Stimulated activated CD4-positive, alpha-beta T cell treated with anti-CD3 and anti-CD28 coated beads, Interleukin-2, amount 100 ng/mL, for 24 hours (primary cell): ENCODE measurements at places on chromosomes 1 and 21.
A peak's percentile ranks its signal among the peaks of the same experiment; 100 is the strongest.

- DNase-seq, result no peak
Observed at GRCh38 chr1:178497903-178498478, 1.2 kb upstream of the CLEC20A start.

DNA sequence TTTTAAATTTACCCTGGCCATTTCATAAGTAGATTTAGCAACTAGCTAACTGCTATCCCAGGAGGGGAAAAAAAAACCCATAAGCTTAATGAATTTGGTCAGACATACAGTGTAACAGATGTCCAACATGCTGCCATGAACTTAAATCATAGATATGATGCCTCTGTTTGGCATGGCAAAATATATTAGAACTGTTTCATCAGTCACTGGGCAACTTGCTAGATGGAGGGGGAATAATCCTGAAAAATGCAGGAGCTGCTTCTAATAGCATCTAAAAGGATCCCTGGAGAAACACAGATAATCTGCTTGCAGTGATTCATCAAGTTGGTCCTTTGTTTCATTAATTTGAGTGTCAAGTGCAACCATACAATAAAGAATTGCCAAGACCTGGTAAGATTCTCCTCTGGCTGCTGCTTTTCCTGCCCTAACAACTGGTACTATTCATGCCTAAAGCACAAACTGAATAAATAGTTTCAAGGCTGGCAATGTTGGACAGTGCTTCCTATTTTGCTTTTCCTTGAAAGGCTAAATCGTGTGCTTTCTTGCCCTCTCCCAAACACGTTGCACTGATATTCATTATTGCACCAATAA, 1.5 kb upstream of the ST6GALNAC5 start:
- no peak for DNase-seq

DNA sequence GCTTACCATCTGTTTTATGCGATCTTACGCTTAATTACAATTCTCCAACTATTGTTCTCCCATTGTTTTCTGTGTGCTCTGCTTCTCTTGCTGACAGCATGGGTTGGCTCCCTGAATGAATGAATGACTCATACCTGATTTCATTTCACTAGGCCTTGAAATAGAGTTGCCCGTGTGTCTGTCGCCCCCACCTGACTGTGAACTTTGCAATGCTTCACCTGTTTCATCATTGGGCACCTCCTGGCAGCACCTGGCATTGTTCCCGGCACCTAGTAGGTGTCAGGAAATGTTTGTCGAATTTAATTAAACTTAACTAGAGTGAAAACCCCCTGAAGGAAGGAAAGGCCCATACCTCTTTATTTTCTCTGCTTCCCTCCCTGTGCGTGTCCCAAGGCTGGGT, 120.5 kb upstream of the KLHDC7A start:
- no peak for DNase-seq

- peak; percentile 5 for DNase-seq
Observed at GRCh38 chr1:47683401-47683800, 245.6 kb downstream of the FOXD2 start.

- DNase-seq, result no peak
Observed at GRCh38 chr21:29730281-29730680, 209.5 kb downstream of the GRIK1 start.

GRCh38 chr1:58331156-58331555, 215.4 kb downstream of the OMA1 start:
- no peak for DNase-seq

- no peak for DNase-seq
Observed at GRCh38 chr21:28016571-28016970, 976.1 kb downstream of the LTN1 start.

GRCh38 chr1:160777486-160778089, 18.4 kb upstream of the LY9 start:
- peak; percentile 42 for DNase-seq

DNA sequence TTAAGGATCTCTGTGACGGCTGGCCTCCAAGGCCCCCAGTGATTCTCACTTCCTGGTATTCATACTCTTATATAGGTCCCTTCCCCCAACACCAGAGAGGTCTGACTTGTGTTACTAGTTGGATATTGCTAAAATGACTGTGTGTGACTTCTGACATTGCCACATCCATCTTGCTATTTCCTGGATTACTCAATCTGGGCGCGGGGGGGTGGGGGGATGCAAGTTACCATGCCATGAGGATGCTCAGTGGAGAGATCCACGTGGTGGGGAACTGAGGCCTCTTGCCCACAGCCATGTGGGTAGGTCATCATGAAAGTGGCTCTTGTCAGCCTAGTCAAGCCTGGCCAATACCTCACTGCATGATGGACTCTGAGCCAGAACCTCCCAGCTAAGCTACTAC, 117.0 kb downstream of the UBE2U start:
- DNase-seq, result no peak

DNA sequence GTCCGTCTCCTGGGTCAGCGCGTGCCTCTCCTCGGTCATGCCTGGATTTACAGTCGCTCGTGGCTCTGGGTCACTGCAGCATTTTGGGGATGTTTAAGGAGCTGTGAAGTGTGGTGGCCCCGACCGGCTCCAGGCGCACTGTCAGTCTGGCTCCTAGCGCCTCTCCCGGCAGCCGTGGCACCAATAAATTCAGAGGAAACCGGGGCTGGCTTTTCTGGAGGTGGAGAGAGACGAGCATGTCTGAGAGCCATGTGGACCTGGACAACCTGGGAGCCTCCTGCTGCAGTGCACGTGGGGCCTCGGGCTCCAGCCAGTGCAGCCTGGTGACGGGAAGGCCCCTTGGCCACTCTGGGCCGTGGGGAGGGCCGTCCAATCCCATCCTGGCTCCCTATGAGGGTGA, 17.1 kb downstream of the PLCH2 start:
- no peak for DNase-seq

GRCh38 chr1:82152356-82153271, 351.9 kb downstream of the ADGRL2 start:
- DNase-seq, result no peak

DNA sequence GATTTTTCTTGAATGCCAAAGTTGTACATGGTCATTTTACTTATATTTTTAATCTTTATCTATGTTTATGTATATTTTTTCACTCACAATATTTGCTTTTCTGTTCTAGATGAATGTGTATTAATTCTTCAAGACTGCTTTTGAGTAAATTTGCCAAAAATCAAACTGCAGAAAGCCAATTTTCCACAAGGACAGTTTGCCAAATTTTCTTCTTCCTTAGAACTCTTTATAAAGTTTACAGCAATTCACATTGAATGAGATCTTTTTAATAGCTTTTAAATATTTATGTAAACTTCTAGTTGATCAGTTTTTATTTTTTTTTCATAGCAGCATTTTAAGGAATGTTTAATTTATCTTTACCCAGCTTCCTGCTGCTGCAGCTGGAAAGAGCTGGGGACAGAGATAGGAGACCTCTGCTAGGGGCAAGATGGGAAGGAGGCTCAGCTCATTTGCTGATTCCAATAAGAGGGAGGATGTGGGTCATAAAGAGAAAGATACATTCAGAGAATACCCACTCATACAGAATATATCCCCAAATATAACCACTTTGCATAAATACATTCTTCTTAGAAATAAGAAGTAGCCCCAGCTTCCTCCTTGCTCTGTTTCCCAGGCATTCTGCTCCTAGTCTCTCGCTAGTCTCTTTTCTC, 93.0 kb downstream of the ODF2L start:
- no peak for DNase-seq

DNA sequence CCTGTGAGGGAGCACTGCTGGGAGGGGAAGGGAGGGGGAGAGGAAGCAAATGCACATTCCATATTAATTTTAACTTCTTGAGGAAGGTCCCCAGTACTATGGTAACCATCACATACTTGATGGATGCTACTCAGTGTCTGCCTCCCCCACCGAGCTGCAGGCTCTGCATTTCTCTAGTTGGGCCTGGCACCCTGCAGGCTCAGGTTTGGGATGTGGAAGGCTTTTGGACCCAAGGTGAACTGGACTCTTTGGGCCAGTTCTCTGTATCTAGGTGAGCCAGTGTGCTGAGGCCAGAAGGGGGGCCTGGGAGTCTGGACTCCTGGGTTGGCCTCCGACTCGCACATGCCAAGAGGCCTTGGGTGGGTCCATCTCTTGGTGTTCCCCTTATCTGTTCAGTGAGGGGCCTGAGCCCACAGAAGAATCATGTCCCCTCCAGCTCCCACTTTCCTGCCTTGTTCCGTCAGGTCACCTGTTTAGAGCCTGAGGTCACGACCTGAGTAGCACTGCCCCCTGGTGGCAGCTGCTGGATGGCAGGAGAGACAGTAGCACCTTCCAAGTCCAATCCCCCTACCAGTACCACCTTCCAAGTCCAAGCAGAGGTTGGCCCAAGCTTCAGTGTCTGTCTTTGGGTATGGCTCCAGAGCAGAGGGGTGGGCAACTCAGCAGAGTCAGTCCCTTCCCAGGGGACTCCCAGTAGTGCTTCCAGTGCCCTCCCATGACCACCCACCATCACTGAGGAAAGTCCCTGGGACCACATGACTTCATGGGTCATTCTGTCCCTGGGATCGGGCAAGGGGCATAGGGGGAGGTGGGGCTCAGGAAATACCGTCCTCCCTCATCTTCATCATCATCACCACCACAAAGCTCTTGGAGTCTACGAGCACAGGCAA, 241.8 kb downstream of the TRABD2B start:
- DNase-seq, result peak; percentile 78

DNA sequence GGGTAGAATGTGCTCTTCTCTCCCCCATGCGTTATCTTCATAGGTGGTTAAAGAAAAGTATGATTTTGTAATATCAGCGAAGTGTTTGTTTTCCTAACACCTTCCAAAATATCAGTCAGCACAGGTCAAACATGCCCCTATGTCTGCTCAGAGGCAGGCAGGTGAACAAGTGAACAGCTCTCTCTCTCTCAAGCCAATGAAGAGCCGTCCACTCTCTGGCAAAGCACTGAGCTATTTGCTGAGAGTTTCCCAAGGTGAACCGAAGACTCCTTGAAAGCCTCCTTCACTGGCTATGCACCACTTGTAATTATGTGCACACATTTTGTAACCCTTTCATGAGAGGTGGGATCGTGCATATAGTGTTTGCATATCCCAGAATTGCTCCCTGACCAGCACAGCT, 47.7 kb downstream of the ST6GALNAC3 start:
- no peak for DNase-seq

DNA sequence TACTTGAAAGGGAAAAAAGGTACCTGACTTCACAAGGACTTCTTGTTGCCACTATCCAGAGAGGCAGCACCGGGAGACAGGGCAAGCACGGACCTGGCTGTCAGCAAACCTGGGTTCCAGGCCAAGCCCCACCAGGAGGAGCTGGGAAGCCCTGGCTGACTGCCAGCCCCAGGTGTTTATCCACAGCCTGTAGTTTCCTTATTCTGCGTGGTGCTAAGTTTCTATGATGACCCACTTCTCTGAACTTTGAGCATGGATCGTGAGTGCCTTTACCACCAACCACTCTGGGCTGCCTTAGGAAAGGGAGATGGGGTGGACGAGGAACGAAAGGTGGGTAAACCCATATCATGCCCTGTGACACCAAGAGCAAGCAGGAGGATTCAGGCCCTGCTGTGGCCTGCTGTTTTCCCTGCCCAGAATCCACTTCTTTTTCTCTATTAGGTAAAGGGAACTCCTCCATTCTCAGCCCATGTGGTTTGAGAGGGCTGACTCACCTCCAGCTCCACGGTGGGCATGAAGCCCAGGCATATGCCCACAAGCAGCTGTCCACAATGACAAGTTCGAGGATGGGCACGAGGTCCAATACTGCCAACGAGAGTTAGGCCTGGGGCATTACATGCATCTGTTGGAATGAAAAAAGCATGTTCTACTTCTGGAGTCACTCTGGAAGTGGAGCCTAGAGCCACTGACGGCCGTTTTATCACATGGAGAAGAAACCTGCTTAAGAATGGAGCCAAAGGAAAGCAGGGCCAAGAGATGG, 20.3 kb downstream of the TSPAN2 start:
- DNase-seq, result no peak

- DNase-seq, result no peak
Observed at GRCh38 chr21:31195334-31196015, 148.6 kb downstream of the TIAM1 start.

- no peak for DNase-seq
Observed at GRCh38 chr1:184465489-184466146, 78.8 kb downstream of the C1orf21 start.

GRCh38 chr1:209945377-209945776, 7.4 kb downstream of the SYT14 start:
- DNase-seq, result no peak

DNA sequence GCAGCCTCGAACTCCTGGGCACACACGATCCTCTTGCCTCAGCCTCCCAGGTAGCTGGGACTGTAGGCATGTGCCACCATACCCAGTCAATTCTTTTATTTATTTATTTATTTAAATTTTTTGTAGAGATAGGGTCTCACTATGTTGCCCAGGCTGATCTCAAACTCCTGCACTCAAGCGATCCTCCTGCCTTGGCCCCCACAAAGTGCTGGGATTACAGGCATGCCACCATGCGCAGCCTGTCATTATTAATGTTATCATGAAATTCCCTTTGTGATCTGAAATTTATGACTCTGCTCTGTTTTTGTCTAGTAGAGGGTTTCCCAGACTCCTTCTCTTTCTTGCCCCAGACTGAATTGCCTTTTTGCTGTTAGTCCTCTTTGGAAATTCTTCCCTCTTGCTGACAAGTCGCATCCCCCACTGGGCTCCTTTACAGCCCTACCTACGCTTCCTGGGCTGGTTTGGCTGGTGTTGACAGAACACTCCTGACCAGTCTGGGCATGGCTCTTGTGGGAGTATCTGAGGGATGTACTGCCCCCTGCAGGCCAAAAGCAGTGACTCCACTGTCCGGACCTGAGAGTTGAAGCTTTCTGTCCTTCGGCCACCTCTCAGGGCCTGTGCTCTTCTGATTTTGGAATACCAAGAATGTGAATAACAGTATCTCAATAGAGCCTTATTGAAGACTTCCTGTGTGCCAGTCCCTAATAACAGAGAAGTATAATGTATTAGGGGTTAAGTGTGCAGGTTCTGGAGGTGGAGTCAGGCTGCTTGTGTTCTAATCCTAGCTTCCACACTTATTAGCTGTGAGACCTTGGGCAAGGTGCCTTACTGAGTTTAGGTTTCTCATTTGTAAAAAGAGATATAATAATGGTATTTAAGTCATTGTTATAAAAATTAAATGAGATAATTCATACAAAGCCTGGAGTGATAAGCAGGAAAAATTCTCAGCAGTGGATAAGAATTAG, 28.2 kb downstream of the TCEANC2 start:
- peak; percentile 69 for DNase-seq
